Fibroblast of lung (primary cell): ENCODE measurements at places on chromosomes 7 and 10. TPM values are rescaled to one million over a fixed set of nuclear protein-coding genes. Genes with fewer than 3 reads are reported as not detected.

- no peaks in the 10 kb centered on the region for H3K27me3 ChIP-seq
- DNase-seq = no peak
- H3K4me3 ChIP-seq = no peak overlapping the region
- H3K36me3 ChIP-seq = no peaks in the 10 kb centered on the region
- H3K4me1 ChIP-seq = no peaks in the 10 kb centered on the region
Measured at GRCh38 chr7:159063046-159063840, 81.4 kb downstream of the VIPR2 start.

DNA sequence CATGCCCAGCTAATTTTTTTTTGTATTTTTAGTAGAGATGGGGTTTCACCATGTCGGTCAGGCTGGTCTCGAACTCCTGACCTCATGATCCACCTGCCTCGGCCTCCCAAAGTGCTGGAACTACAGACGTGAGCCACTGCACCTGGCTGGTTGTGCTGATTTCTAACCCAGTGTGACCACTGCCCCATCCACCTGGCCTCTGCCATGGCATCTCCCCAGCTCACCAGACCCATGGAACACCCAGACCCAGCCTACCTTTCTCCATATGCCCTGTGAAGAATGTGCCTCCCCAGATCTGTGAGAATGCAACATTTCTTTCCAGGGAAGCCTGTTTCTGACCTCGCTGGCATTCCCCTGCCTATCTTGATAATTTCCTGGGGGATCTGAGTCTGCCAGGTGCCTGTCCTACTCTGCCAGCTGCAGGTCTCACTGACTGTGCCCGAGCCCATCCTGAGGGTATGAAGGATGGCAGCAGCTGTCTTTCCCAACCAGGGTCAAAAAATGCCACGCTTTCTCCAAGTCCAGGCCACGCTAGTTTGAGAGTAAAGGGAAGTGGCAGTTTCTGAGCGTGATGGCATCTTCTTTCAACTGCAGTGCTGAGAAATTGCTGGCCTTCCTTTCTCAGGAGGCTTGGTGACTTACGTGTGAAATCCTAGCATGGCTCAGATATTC, 324.4 kb upstream of the ZNF32 start:
- no peak for DNase-seq
- H3K27me3 ChIP-seq = peaks cover 9% of the 10 kb centered on the region
- no peaks in the 10 kb centered on the region for H3K36me3 ChIP-seq

- H3K36me3 ChIP-seq = no peaks in the 10 kb centered on the region
- no peaks in the 10 kb centered on the region for H3K27me3 ChIP-seq
- H3K27ac ChIP-seq = no peak overlapping the region
- DNase-seq = no peak
- H3K4me3 ChIP-seq = no peak overlapping the region
Measured at GRCh38 chr7:9890092-9890491, 1083.6 kb upstream of the PHF14 start.

Gene ANKRD1
- polyA plus RNA-seq = 0.72 and 13.1 TPM in 2 replicates

DNA sequence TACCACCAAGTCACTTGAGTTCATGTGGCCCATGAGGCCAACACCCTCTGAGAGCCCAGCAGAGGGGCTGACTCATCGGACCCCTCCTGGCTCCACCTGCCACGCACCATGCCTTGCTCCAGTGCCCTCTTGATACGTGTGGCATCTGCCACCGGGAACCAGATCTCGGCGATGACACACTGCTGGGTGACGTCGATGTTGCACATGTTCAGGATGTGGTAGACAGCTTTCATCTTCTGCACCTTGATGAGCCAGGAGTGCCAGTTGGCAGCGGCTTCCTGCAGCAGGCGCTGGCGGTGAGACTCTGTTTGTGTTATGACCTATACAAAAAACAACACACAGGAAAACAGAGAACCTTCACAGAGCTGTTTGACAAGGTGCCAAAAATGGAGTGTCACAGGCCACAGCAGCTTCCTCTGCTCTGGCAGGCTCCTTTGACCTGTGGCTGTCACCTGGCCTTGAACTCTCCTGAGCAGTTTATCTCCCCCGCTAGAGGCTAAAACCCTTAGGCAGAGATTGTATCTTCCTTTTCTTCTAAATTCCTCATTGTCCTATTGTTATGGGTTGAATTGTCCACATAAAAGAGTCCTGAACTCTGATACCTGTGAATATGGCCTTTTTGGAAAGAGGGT, 45.2 kb upstream of the TMEM213 start:
- DNase-seq = peak; percentile 40

GRCh38 chr10:60732807-60733516, 45.3 kb upstream of the CDK1 start:
- peak; percentile 6 for DNase-seq
- H3K36me3 ChIP-seq = no peaks in the 10 kb centered on the region
- H3K4me1 ChIP-seq = no peaks in the 10 kb centered on the region
- H3K27me3 ChIP-seq = peaks cover 31% of the 10 kb centered on the region
- H3K4me3 ChIP-seq = no peak overlapping the region
